ENCODE measurements at places on chromosomes 5 and 9. TPM values are rescaled to one million over a fixed set of nuclear protein-coding genes. Genes with fewer than 3 reads are reported as not detected.

Gene AIF1L
- 27.3 TPM for total RNA-seq

Gene LCP2
- 6.5 TPM for total RNA-seq

Gene BARHL1
- total RNA-seq: not detected

DNA sequence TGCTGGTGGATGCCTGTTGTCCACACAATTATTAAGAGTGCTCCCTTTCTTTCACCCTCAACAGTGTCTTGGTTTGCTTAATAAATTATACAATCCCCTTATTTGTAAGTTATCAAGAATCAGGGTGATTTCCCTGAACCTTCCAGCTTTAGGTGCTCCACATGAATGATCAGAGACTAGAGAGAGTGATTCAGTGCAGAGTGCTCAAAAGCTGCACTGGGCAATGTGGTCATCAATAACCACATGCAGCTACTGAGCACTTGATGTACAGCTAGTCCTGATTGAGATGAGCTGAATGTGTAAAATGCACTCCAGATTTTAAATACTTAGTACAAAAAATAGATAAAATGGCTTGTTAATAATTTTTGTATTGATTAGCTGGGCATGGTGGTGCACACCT lies 76.8 kb upstream of the TRIO start:
- no peak overlapping the region for H3K27ac ChIP-seq
- DNase-seq: no peak
- H3K36me3 ChIP-seq: no peaks in the 10 kb centered on the region
- H3K4me3 ChIP-seq: no peak overlapping the region
- no peaks in the 10 kb centered on the region for H3K4me1 ChIP-seq
- no peaks in the 10 kb centered on the region for H3K27me3 ChIP-seq

Measured in right atrium auricular region (tissue), 2 donors.